ENCODE measurements at places on chromosomes 1 and 21.

DNA sequence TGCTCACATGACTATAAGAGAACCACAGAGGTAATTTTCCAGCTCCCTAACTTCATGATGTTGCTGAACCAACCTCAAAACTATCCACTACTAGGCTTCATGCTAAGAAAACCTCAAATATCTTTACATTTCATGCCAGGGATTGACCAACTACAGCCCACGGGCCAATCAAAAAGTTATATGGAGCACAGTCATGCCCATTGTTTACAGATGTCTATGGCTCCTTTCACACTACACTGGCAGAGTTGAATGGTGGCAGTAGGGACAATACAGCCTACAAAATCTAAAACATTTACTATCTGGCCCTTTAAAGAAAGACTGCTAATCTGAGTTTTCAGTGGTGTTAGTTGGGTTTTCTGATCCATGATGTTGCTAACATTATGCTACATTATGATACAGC lies 154.8 kb downstream of the TM2D1 start:
- DNase-seq = no peak

- DNase-seq = no peak
Observed at GRCh38 chr21:15520811-15521643, 208.8 kb upstream of the USP25 start.

- no peak for DNase-seq
Observed at GRCh38 chr1:176959191-176959820, 205.2 kb downstream of the ASTN1 start.

DNA sequence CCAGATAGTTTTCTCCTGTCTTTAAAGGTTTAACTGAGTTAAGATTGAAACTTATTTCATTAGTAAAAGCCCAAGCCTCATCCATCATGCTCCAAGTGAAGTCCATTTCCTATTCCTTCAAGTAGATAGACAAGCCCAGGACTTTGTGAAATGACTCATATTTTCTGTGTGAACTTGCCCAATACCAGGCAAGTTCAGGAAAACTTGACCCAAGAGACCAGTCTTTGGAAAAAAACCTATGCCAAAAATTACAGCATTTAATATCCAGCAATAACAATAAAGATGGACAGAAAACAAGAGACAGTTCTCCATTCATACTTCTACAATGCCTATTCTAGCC lies 405 bp upstream of the RAB29 start:
- DNase-seq = peak; percentile 50

DNA sequence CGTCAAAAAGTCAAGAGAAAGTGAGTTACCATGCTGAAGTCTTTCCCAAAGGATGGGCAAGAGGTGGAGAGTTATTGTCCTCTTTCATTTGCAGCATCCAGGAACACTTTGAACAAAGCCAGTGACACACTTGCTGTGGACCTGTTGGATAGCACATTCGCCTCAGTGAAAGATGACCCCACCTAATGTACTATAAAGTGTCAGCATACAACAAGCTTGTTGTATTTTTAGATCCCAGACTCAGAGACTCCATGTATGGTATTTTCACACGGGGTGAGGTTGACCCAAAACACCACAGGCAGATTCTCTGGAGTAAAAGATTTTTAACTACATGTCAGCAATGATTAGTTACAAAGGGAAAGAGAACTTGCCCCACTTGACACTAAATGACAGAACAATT lies 273.8 kb downstream of the PTBP2 start:
- no peak for DNase-seq

- no peak for DNase-seq
Observed at GRCh38 chr1:217273866-217274265, 357.0 kb downstream of the GPATCH2 start.

- no peak for DNase-seq
Observed at GRCh38 chr21:38761531-38761930, 44.2 kb upstream of the ETS2 start.
